ENCODE measurements at places on chromosomes 7 and 10.

GRCh38 chr10:62560201-62560819, 186.1 kb downstream of the ZNF365 start:
- no peak for DNase-seq

DNA sequence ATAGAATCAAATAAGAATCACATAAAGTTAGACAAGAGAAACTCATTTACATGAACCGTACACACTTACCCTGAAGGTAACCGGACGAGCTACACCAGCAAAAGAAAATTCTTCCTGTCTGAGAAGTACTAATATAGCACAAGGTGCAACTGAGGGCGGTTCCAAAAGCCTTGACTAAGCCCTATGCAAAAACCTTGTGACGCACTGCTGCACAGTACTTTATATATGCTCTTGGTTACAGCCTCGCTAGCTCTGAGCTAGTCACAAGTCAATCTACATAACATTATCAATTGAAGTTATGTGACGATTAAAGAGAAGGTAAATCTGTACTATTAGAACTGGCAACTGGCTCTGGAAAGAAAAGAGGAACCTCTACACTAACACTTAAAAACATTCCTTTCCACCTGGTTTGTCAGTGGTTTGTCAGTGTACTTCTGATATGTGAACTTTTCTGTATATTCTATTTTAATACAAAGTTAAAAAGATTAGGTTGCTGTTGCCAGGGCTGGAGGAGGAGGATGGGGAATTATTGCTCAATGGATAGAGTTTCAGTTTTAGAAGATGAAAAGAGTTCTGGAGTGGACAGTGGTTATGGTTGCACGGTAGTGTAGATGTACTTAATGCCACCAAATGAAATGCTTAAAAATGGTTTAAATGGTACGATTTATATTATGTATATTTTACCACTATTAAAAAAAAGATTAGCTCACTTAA, 21.6 kb downstream of the NT5C3A start:
- peak; percentile 25 for DNase-seq

DNA sequence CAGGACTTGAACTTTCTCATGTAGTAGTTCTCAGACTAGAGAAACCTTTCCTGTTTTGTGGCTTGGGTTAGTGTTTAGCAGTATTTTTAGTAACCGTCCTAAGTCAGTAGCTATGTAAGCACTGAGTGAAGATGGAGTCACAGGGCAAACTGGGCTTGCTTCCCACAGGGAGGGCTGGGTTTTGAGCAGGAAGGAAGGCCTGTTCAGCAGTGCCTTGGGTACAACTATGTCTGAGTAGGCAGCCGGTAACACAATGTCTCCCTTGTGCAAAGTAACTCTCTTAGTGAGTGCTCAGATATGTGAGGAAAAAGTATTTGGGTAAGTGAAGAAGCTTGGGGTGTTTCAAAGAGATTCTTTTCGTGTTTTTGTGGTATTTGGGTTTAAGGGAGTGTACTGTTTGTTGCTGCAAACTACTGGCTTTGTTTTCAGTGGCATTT, 96.4 kb downstream of the CCSER2 start:
- DNase-seq, result no peak

DNA sequence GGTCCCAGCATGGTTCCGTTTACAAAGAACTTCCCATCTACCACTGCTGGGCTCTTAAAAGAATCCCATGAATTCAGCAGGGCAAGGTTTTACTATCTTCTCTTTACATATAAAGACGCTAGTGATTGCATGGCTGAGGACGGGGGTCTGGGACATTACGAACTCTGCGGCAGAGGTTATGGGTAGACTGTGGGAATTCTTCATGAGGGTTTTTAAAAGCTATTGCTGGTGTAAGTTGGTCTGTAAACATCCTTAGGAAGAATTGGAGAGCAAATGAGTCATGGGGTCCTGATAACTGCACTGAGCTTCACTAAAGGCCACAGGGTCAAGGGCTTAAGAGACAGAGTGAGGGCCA, 53.1 kb upstream of the TMEM72 start:
- no peak for DNase-seq

DNA sequence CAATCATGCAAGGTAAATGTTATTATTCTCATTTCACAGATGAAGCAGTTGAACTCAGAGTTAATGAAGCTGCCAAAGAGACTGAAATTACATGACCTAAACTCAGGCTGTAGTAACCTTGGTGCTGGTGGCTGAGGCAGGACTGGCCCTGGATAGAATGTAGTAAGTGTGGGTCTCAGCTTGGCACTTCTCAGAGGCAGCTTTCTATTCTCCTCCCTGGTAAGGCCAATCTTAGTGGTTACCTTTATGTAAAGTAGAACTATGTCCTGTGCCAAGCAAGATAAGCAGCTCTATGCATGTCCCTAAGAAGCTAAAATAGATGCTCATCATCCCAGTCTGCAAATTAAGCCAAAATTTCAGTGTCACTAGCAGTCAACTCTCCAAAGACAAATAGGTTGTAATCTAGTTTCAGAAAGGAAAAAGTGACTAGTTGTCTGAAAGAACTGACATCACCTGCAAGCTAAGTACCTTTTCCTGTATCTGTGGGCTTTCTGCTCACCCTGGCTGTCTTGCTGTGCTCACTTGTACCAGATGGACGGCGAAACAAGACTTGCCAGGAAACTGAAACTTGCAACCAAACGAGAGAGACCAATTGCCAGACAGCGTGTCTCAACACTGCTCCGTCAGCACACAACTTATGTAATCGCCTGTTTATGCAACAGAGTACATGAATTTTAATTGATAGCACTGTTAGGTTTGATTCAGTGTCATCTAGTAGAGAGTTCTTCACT, 43.7 kb downstream of the CH25H start:
- DNase-seq, result peak; percentile 2

DNA sequence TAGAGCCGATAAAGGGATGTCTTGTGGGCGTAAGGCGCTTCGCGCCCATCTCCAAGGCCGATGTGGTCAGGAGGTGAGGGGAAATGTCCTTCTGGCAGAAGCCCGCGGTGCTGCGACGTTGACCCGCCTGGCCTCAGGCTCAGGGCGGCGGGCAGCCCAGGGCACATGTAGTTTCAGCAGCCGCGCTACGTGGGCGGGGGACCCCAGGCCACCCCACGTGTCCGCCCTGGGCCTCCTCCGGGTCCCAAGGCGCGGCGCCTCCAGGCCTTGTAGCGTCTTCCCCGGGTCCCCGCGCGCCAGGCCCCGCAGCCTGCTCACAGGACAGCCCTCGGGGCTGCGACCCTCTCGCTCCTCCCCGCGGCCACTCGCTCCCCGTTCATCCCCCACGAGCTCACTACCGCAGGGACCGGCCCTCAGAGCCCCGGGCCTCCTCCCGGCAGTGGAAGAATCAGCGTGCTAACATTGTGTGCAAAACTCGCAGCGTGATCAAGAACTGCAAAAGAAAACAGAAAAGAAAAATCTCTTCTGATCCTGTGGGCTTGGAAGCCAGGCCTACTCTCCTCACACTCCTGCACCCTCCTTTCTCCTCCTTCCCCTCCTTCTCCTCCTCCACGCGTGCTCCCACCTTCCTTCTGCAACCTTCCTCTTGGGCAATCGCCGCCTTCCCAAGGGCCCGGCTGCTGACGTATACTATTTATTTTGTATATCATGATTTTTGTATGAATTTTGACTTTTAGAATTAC, 4.4 kb upstream of the TBX20 start:
- no peak for DNase-seq
